ENCODE measurements at places on chromosomes 6 and 20.

GRCh38 chr6:34568341-34569201 is 12.4 kb upstream of the SPDEF start:
- DNase-seq = no peak

GRCh38 chr6:143966312-143966711 is 41.7 kb downstream of the PLAGL1 start:
- no peak for DNase-seq

DNA sequence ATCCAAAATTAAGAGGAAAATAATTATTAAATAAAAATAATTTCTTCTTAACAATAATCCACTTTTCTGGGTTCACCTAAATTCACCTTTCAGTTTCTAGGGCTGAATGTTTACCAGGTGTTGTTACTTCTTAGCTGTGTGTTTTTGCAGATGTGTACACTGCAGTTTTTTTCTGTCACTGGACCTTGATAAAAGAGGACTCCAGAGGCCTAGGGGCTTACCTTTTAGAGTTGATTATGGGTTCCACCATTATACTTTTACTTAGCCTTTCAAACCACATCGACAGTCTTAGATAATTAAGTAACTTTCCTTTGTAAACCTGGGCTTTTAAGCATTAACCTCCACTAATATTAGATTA is 766.5 kb downstream of the BCKDHB start:
- no peak for DNase-seq

GRCh38 chr6:148528292-148528691 is 185.7 kb downstream of the SASH1 start:
- DNase-seq = no peak

GRCh38 chr6:33123732-33124524 is 48.1 kb downstream of the HLA-DPB1 start:
- DNase-seq = no peak

DNA sequence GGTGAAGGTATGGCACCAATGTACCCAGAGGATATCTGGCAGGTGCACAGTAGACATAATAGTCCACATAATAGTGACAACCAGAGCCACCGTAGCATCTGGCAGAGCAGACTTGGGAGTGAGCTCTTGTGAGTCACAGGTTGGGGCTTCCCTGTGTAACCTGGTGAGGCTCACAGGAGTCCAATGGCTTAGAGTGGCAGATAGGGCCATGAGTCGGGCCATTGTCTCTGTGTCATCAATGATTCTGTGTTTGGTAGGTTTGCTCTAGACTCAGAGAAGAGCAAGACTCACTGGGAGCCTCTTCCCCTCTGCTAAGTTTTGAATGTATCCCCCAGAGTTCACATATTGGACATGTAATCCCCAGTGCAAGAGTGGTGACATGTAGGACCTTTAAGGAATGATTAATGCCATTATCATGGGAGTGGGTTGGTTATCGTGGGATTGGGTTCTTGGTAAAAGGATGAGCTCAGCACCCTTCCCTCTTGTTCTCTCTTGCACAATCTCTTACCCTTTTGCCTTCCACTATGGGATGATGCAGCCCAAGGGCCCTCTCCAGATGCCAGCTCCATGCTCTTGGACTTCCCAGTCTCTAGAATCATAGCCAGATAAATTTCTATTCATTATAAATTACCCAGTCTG is 22.6 kb upstream of the SIRPA start:
- no peak for DNase-seq

- DNase-seq = no peak
Measured at GRCh38 chr20:4152696-4153235, 137.4 kb upstream of the RNF24 start.

GRCh38 chr20:6590891-6591637 is 176.4 kb upstream of the BMP2 start:
- peak; percentile 88 for DNase-seq

DNA sequence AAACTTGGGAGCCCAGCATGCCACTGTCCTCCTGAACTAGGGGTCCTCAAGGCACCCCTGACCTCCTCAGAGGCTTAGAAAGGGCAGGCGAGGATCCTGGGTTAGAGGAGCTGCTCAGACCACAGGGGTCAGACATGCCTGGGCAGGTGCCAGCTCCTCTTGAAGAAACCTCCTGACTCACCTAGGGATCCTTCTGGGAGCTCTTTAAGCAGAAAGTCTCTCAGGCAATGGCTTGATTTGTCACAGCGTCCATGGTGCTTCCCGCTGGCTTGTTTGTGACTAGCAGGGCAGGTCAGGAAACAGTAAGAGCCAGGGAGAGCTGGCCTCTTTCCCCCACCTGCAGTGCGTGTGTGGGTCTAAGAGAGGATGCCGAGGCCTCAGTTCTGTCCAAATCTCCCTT is 174.5 kb upstream of the SNX9 start:
- no peak for DNase-seq

DNA sequence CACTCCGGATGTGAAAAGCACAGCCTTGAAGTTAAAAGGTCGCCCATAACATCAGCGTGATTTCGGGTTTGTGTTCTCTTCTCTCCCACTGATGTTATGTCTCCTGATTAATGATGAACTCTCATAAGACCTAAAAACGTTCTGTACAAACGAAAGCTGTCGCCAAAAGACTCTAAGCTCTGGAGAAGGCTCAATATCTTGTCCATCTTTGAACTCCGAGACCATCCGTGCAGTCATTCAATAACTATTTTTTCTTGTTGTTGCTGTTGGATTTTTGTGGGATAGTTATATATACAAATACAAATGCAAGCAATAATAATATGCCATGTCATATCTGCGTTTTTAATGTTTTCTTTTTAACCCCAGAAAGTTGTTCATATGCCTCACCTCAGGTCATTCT is 291.8 kb upstream of the MARCKS start:
- DNase-seq = no peak

DNA sequence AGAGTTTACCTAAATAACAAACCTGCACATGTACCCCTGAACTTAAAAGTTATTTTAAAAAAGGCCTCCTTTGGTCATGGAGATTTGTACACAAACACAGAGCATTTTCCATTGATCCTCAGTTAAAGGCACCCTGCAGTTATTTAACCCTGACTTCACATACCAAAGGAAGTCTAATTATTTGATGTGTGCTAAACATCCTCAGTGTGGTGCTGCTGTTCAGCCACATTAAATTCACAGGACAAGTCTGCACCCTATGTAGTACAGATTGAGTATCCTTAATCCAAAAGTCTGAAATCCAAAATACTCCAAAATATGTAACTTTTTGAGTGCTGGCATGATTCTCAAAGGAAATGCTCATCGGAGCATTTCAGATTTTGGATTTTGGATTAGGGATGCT is 21.4 kb downstream of the KCNQ5 start:
- DNase-seq = no peak

GRCh38 chr6:144321839-144322591 is 36.9 kb downstream of the UTRN start:
- DNase-seq = peak; percentile 36

- no peak for DNase-seq
Measured at GRCh38 chr6:142387997-142388815, 86.4 kb downstream of the ADGRG6 start.

- DNase-seq = no peak
Measured at GRCh38 chr6:128712898-128713297, 170.0 kb upstream of the LAMA2 start.

DNA sequence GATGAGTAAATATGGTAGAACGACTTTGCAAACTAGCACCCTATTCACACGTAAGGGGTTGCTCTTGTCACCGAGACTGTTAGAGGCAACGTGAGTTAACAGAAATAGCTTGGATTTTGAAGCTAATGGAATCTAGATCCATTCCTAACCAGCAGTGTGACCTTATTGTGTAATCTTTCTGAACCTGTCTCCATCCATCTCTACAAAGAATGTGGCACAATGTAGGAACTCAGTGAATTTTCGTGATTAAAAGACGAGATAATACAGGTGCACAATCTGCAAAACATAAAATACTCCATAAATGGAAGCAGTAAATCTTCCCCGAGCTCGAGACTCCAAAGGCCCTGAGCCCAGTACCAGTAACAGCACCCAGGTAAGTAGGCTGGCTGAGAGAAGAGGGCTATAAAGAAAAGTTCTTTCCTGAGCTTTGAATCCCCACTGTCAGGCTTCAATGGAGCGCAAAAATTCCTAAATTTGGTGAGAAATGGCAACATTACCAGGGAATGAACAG is 801 bp upstream of the KIFC1 start:
- DNase-seq = no peak

GRCh38 chr20:50588034-50588736 is 78.0 kb downstream of the PTPN1 start:
- peak; percentile 68 for DNase-seq

- DNase-seq = no peak
Measured at GRCh38 chr6:15989397-15989796, 139.5 kb upstream of the MYLIP start.

GRCh38 chr6:56708810-56709597 is 66.3 kb upstream of the DST start:
- peak; percentile 91 for DNase-seq

DNA sequence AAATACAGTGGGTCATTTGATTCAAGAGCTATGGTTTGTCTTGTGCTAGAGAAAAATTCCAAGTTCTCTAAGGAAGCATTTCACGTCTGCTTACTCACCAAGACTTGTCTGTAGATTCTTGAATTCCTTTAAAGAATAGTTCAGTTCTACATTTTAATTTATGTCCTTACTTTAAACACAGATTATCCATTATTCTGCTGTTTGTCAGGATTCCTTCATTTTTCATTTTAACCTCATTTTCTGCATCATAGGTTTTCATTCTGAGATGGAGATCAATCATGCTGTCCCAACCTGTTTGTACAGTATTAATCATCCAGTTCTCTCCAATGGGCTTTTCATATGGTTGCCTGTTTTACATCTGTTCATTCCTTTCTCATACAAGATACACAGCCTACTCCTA is 24.5 kb upstream of the POPDC3 start:
- no peak for DNase-seq

- peak; percentile 100 for DNase-seq
Measured at GRCh38 chr20:51660672-51661608, 107.2 kb downstream of the ATP9A start.

GRCh38 chr20:44113618-44114376 is 73.2 kb downstream of the JPH2 start:
- no peak for DNase-seq

DNA sequence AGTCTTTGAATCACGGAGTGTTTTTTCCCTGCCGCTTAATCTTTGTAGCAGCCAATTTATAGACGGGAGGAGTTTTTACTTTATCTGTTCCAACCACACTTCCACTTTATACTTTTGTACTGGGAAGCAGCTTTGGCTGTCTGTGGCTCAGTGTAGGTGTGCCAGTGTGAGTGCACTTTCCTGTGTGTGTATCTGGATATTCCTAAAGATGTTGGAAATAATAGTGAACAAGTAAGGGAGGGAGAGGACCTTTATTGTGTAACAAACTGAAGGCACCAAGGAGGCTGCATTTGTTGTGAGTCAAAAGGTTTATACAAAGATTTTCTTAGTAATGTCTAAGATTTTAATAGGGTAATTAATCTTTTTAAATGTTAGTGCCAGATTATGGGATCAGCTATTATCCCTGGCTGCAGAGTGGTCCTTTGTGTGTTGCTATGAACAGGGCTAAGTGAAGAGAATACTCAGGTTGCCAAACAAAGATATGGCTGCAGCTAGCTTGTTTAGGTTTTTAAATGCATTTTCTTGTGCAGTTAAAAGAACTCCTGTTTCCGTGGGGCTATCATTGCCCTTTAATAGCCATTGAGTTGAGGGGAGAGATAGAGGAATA is 226.3 kb downstream of the RNF144B start:
- DNase-seq = no peak

GRCh38 chr6:112831022-112831421 is 483.9 kb downstream of the RFPL4B start:
- DNase-seq = no peak

GRCh38 chr6:111605100-111605751 is 452 bp downstream of the TRAF3IP2 start:
- DNase-seq = peak; percentile 68

DNA sequence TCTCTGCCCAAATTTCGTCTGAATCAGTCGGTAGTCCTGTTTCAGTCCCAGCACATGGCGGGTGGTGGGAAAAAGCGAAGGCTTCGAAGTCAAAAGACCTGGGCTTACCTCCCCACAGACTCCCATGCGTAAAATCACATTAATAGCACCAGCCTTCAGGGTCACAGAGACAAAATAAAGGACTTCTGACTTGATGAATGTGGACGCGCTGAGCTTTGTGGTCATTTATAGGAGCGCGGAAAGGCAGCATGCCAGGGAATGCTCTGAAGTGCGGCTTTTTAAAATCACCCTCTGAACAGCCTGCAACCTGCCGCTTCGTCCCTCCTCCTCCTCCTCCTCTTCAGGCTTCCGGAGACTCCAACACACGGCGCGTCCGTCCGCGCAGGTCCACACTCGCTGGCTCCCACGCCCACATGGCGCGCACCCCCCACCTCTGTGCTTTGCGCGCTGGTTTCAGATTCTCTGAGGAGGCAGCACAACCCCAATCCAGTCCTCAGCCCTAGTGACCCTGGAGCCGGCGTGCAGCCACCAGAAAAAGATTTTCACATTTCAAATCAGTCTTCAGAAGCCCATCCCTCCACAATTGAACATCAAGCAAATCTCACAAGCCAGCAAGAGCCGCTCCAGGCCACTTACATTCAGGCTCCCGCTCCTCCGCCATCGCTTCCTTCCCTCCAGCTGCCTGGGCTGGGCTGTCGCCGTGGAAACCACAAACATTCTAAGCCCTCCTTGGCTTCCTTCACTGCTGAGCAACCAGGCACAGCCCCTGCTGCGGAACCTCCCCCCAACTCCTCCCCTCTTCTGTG is at the start of gene C6orf118:
C6orf118 (minus strand) TSS at position 680 of the 806 bp plus-strand sequence; CDS start at position 661, 19 bp downstream.
- no peak for DNase-seq

DNA sequence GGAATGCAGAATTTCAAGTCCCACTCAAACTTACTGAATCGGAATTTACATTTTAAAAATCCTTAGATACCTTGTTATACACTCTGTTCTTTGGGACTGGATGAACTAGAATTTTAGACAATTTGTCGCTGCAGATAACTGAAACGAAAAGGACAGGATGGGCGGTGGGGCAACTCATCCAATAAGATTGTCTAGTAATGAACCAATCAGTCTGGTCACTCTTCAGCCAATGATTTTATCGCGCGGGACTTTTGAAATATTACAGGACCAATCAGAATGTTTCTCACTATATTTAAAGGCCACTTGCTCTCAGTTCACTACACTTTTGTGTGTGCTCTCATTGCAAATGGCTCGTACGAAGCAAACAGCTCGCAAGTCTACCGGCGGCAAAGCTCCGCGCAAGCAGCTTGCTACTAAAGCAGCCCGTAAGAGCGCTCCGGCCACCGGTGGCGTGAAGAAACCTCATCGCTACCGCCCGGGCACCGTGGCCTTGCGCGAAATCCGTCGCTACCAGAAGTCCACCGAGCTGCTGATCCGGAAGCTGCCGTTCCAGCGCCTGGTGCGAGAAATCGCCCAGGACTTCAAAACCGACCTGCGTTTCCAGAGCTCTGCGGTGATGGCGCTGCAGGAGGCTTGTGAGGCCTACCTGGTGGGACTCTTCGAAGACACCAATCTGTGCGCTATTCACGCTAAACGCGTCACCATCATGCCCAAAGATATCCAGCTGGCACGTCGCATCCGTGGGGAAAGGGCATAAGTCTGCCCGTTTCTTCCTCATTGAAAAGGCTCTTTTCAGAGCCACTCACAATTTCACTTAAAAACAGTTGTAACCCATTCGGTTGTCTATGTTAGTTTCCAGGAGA is 41.9 kb upstream of the HFE start:
- DNase-seq = peak; percentile 85

GRCh38 chr6:85865420-85866369 is 223.0 kb upstream of the SYNCRIP start:
- peak; percentile 52 for DNase-seq

- no peak for DNase-seq
Measured at GRCh38 chr6:137928286-137928685, 61.2 kb downstream of the TNFAIP3 start.

Measured in HS-5 (cell line).